ENCODE measurements at places on chromosomes 6 and 20. TPM values are rescaled to one million over a fixed set of nuclear protein-coding genes. Genes with fewer than 3 reads are reported as not detected.

DNA sequence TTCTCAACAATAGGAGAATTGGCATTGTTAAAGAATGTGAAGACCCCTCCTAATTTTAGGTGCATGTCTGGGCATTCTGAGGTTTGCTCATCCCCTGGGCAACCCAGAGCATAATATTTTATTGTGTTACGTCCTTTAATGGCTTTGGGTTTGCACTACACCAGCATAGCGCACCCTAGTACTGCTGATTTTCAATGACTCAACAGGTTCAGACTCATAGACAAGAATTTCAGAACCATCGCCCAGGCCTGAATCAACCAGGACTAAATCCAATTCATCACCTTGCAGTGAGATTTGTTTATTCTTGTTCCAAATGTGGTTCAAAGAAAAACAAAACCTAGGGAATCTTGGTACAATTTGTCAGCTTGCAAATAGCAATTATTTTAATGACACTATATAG is 137.8 kb upstream of the PHACTR1 start:
- no peak for DNase-seq
- H3K27me3 ChIP-seq: no peaks in the 10 kb centered on the region
- no peak overlapping the region for H3K27ac ChIP-seq

ADTRP gene
- not detected for polyA plus RNA-seq

CST3 gene
- polyA plus RNA-seq: 1,077 TPM

DNA sequence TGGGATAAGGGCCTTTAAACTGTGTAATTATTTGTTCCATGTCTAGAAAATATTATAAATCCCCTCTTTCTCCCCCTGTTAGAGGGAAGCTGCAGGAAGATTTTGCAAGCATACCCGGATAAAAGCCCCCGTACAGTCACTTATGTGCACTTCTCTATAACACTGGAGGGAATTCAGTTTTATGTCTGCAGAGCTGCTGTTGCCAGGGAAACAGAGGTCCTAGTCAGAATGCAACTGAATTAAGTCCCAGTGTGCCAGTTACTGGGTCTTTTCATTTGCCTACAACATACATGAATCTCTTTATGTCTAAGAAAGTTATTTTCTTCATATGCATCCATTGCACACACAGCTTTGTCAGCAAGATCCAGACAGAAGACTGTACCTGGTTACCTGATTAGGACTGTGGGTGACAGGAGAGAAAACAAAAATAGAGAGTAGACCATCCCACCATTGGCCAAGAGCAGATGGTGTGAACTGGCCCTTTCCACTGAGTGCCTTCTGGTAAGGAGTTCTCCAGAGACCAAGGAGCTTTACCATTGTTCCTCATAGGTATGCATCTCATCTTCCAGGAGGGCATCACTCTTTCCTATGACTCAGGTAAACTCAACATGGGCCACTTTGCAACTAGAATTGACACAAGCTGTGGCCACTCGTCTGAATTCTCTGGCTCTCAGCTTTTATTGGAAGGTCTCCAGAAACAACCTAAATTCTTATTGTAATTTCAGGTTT is 180.8 kb upstream of the PHACTR1 start:
- H3K36me3 ChIP-seq: no peaks in the 10 kb centered on the region
- no peak overlapping the region for H3K27ac ChIP-seq
- H3K4me3 ChIP-seq: no peak overlapping the region
- DNase-seq: no peak

DNA sequence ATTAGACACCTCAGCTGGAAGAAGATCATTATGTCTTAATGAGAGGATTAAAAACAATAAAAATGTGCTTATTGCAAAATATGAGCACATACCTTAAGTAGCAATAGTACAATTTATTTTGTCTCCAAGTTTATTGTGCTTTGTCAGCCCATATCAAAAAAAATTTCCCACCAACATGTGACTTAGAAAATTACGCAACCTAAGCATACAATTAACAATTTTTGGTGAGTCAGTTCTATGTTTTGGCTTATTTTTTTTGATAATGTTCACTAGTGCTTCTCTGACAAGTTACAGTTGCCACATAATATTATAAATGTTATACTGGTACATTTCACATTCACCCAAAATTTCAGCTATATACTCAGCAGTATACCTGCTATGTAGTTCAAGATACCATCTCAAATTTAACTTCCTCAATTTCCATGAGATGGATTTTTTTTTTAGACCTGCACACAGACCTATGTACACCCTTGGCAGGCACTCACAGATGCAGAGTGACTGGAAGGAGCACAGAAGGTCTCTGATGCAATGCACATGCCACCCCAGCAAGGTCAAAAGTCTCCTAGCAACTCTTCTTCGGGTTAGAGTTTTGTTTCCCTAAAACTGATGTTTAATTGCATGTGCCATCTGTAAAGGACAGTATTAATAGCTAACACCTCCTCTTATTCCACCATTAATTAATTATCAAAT is 112.4 kb downstream of the PRKN start:
- no peaks in the 10 kb centered on the region for H3K36me3 ChIP-seq
- H3K27ac ChIP-seq: no peak overlapping the region
- no peaks in the 10 kb centered on the region for H3K27me3 ChIP-seq
